ENCODE measurements at places on chromosomes 13 and 19.

- DNase-seq = no peak
Observed at GRCh38 chr19:31890230-31890629, 455.2 kb upstream of the ZNF507 start.

GRCh38 chr13:41722684-41723535 lies 238.0 kb downstream of the VWA8 start:
- no peak for DNase-seq

GRCh38 chr19:6058518-6059201 lies 51.6 kb downstream of the RFX2 start:
- DNase-seq = no peak

GRCh38 chr13:26445092-26445491 lies 112.4 kb upstream of the WASF3 start:
- no peak for DNase-seq

- DNase-seq = no peak
Observed at GRCh38 chr13:34165158-34165557, 347.2 kb downstream of the RFC3 start.

DNA sequence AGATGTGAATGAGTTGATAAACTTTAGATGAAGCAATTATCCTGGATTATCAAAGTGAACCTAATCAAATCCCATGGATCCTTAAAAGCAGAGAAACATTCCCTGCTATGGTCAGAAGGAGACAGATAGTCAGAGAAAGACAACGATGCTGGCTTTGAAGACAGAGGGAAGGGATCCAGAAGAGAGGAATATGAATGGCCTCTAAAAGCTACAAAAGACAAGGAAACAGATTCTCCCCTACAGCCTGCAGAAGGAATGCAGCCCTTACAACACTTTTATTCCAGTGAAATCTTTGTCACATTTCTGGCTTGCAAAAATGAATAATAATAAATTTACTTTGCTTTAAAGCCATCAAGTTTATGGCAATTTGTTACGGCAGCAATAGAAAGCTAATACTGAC lies 1164.2 kb downstream of the PCDH17 start:
- DNase-seq = no peak

GRCh38 chr13:28316129-28316528 lies 177.8 kb downstream of the PAN3 start:
- no peak for DNase-seq

GRCh38 chr13:98253526-98253925 lies 76.5 kb upstream of the RNF113B start:
- no peak for DNase-seq

DNA sequence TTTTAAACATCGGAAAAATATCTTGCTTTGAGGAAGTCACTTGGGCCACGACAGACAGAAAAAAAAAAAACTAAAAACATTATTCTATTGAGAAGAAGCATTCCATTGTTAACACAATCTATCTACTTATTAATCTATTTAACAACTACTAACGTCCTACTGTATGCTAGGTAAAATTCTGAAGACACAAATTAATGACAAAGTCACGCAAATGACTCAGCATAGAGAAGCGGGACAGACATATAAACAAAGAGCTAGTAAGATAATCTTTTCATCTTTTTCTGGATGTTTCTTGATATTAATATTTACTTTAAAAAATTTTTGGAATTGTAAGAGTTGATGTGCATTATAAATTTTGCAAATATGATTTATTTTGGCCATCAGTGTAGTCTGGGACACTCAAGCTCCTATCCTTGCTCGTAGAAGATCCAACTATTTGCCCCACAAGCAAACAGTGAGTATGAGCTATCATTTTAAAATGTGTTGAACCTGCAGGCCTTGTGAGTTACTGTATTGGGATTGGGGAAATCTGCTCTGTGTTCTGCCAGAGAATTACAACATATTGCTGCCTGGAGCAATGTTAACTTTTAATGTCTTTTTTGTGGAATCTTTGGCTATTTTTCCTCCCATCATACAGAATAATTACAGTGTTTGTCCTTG lies 109.1 kb downstream of the PCDH9 start:
- no peak for DNase-seq

GRCh38 chr13:62418376-62418775 lies 1002.7 kb upstream of the PCDH20 start:
- DNase-seq = no peak

- DNase-seq = no peak
Observed at GRCh38 chr13:45162194-45162593, 38.7 kb downstream of the KCTD4 start.

- no peak for DNase-seq
Observed at GRCh38 chr13:98664510-98664909, 87.6 kb upstream of the STK24 start.

DNA sequence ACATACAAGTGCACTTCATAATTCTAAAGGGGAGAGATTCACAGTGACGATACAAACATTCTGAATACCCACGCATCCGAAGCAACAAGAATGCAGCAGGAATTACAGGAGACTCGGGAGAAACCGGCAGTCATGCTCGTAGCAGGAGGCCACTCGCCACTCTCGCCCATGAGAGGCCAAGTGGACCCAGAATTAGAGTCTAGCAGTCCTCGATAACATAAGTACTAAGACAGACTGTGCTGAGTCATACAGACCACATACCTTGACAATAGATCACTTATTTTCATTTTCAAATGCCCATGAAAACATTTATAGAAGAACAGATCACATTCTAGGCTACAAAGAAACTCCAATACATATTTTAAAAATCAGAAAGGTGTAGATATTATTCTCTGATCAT lies 299.1 kb upstream of the TSHZ3 start:
- DNase-seq = no peak

DNA sequence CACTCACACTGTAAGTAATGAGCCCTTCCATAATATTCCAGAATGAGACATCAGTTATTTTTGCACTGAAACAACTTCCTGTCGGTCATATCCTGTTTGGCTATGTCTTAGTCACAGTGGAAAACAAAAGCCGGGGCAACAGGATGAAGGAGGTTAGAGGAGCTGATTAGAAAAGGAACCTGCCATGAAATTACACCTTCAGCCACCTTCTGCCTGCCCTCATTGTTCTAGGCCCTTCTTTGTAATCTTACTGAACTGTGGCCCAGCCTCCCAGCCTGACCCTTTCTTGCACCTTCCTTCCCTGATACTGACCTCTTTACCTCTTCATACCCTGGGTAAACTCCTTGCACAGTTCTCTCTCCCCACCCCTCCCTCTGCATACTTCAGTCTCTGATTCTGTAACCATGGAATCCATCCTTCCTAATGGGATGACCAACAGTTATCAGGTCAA lies 67.3 kb downstream of the DOCK9 start:
- peak; percentile 15 for DNase-seq

GRCh38 chr19:34259367-34260095 lies 5.2 kb downstream of the GARRE1 start:
- DNase-seq = no peak

DNA sequence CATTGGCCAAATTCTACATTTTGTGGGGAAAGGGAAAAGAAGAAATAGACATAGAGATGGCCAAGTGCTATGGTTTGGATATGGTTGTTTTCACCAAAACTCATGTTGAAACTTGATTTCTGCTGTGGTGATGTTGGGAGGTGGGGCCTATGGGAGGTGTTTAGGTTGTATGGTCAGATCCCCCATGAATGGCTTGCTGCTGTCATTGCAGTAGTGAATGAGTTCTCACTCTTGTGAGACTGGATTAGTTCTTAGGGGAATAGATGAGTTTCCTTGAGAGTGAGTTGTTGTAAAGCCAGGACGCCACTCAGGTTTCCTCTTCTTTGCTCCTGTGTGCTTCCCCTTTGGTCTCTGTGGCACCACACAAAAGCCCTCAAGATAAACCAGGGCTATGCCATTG lies 242.6 kb upstream of the RFC3 start:
- DNase-seq = no peak

GRCh38 chr13:26183416-26183815 lies 38.7 kb downstream of the RNF6 start:
- DNase-seq = no peak

- no peak for DNase-seq
Observed at GRCh38 chr19:48741129-48741999, 954 bp upstream of the RASIP1 start.

GRCh38 chr13:75745387-75745786 lies 109.3 kb downstream of the LMO7 start:
- DNase-seq = no peak

Data from HCT116 (cell line).